ENCODE measurements at places on chromosomes 6 and 20.

- no peak for DNase-seq
Observed at GRCh38 chr6:168550326-168550725, 109.3 kb downstream of the SMOC2 start.

GRCh38 chr20:45355209-45356084 is 7.2 kb upstream of the SDC4 start:
- DNase-seq: no peak

- no peak for DNase-seq
Observed at GRCh38 chr20:13953227-13953626, 37.2 kb downstream of the SEL1L2 start.

GRCh38 chr6:90429713-90430112 is 133.1 kb upstream of the BACH2 start:
- DNase-seq: no peak

GRCh38 chr6:166156942-166157341 is 10.7 kb downstream of the TBXT start:
- no peak for DNase-seq

- no peak for DNase-seq
Observed at GRCh38 chr20:9611921-9612320, 97.5 kb downstream of the LAMP5 start.

DNA sequence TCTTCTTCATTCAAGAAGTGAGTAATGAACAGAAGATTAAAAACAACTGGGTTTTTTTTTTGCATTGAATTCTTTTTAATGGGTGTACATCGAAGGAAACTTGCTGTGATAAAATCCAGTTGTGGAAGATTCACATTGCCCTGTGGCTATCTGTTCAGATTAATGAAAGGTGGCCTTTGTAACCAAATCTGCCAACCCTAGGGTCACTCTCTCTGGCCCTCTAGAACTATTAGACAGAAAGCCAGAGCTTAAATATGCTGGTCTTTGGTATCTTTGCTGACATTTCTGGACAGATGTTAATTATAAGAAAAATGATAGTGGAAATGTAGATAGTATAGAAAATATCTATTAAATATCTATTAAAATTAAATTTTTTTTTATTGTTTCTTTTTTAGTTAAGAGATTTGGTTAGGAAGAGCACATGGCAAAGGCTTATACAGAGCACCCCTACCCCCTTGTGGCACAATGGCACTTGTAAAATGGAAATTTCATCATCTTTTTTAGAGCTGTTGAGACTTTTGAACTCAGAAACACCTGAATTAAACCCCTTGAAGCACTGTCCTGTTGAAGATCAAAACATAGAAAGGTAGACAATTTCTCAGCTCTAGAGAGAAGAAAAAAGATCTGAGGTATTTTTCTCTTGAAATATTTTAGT is 572.5 kb downstream of the PKHD1 start:
- no peak for DNase-seq

GRCh38 chr20:37020636-37021035 is 69.1 kb upstream of the SAMHD1 start:
- DNase-seq: no peak

DNA sequence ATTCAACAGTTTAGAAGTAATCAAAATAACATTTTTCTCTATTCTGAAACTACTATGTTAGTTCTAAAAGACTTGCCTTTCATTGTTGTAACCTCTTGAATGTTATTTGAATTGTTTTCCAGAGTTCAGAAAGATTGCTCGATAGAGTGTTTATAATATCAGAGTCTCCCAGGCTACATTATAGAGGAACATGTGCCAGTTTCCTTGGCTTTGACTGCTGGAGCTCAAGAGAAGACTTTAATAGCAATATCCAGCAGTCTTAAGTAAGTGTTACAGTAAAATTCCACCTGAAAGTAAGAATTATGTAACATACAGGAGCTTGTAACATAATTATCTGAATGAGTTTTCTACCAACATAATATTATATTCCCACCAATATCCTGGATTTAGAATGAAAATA is 991.8 kb upstream of the ADGRB3 start:
- no peak for DNase-seq

DNA sequence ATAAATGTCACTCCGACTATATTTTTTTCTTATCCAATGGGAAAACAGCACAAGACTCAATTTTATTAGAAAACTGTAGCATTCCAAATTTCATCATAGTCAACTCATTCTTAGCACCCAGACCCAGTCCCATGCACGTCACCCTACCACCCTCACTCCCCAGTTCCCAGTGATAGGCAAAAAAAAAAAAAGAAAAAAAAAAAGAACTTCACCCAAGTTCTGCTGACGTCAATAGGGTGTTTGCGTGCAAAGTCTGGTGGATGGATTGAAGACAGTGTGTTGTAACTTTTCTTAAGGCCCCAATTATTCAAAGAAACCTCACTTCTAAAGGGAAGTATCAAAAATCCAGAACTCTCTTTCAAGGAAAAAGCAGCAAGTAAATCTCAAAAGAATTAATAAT is 213.9 kb upstream of the PRDM1 start:
- no peak for DNase-seq

DNA sequence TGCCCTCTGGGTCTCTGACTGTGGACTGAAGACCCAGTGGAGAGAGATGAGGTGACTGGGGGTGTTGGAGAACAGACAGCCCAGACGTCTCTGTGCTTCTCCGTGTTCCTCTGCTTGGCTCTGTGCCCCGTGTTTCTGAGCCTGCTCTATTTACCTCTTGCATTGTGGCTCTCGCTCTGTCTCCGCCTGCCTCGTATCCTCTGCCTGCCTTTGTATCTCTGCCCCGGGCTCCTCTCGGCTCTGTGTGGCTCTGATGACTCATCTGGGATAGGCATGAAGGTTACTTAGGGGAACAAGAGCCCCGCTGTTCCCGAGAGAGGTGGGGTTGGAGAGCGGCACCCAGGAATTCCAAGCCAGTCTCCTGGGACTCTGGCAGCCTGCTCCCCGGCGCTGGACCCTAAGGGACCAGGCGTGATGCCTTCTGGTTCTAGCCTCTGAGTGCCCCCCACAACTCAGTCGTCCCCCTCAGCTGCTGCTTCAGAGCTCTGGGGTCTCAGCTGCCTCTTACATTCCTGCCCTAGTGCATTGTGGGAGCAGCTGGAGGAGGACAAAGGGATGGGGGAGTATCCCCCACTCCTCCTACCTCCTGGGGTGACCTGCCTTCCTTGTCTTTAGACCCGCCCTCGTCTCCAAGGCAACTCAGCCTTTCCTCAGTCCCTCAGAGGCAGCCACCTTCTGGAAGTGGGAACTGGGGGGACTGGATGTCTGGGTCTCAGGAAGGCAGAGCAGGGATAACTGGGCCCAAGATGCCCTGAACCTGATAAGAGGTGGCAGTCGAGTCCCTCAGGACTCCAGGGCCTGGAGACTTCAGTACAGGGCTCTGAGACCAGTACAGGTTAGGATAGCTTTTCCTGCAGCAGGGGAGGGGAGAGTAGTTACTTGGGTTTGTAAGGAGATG is 1.9 kb downstream of the DDR1 start:
- peak; percentile 31 for DNase-seq

GRCh38 chr20:45014671-45015415 is 48.5 kb downstream of the STK4 start:
- DNase-seq: no peak

GRCh38 chr20:50632236-50632635 is 59.1 kb downstream of the RIPOR3 start:
- no peak for DNase-seq

- DNase-seq: peak; percentile 68
Observed at GRCh38 chr6:136526196-136526930, 23.9 kb downstream of the MAP7 start.
